ENCODE measurements at places on chromosomes 4 and X. TPM values are rescaled to one million over a fixed set of nuclear protein-coding genes. Genes with fewer than 3 reads are reported as not detected.

DCHS2 gene
- total RNA-seq, result 7.9 TPM

SNCA gene
- total RNA-seq, result 27.3 TPM

DNA sequence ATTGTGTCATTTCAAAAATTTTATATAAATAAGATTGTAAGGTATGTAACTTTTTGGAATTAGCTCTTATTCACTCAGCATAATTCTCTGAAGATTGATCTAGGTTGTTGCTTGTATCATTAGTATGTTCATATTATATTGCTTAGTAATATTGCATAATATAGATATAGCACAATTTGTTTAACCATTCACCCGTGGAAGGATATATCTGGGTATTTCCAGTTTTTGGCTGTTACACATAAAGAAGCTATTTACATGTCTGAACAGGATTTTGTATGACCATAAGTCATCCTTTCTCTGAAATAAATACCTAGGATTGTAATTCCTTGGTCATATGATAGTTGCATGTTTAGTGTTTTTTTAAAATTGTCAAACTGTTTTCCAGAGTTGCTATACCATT, 82.5 kb downstream of the CPEB2 start:
- no peak for DNase-seq

GRCh38 chr4:139556724-139557555, 921 bp upstream of the SETD7 start:
- DNase-seq, result no peak

DNA sequence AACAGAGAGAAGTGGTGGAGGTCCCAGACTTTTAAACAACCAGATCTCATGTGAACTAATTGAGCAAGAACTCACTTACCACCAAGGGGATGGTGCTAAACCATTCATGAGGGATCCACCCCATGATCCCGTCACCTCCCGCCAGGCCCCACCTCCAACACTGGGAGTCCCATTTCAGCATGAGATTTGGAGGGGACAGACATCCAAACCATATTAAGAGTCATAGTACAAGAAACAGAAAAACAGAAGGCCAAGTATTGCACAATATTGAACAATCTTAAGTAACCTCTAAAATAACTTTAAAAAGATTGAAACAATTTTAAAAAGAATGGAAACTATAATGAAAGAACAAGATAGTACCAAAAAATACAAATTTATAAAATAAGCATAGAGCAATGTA, 110.0 kb downstream of the CBR4 start:
- no peak for DNase-seq

GRCh38 chr4:33200377-33200776, 2480.2 kb downstream of the PCDH7 start:
- no peak for DNase-seq

PABPC1L2B gene
- not detected for total RNA-seq

CCNB3 gene
- 0.25 TPM for total RNA-seq
